ENCODE measurements at places on chromosomes 4 and X.

DNA sequence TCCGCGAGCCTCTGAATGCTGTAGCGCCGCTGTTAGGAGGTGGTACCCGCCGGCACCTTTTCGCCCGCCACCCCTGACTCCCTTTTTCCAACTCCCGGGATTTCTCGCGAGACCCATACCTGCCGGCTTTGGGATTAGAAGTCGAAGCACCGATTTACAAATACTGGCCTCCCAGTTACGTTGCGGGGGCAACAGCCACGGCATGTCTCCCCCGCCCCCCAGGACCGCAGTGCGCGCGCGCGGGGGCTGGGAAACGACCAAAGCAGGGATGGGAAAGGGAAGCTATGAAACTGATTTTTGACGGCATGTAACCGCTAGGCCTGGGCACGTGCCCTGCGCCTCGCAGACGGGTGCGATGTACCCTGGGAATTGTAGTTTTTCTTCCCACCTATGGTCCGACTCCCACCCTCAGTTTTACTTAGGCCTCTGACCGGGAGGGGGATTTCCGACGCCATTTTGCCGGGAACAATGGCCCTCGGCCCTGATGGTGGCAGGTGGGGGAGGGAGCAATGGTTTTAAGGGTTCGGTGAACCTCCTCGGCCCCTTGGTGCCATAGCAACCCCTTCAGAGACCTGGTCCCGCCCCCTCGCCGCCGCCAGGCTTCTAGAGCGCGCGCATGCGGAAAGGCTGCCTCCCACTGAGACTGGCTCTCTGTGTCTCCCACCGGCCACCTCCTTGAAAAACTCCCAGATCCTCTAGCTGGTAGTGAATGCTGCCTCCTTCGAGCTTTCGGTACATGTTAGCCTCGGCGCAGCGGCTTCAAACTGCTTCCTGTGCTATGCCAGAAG, 772 bp upstream of the WNK3 start:
- peak; percentile 73 for DNase-seq

- DNase-seq: no peak
Observed at GRCh38 chr4:168499241-168499640, 2.4 kb downstream of the PALLD start.

- DNase-seq: peak; percentile 55
Observed at GRCh38 chr4:174460684-174461083, 61.6 kb downstream of the HPGD start.

GRCh38 chr4:2286904-2287593, 25.1 kb upstream of the MXD4 start:
- no peak for DNase-seq

GRCh38 chrX:103640401-103641155, 11.8 kb downstream of the TCEAL1 start:
- peak; percentile 64 for DNase-seq
